NCI-H774 (cell line): ENCODE measurements at places on chromosomes 7 and 10.

DNA sequence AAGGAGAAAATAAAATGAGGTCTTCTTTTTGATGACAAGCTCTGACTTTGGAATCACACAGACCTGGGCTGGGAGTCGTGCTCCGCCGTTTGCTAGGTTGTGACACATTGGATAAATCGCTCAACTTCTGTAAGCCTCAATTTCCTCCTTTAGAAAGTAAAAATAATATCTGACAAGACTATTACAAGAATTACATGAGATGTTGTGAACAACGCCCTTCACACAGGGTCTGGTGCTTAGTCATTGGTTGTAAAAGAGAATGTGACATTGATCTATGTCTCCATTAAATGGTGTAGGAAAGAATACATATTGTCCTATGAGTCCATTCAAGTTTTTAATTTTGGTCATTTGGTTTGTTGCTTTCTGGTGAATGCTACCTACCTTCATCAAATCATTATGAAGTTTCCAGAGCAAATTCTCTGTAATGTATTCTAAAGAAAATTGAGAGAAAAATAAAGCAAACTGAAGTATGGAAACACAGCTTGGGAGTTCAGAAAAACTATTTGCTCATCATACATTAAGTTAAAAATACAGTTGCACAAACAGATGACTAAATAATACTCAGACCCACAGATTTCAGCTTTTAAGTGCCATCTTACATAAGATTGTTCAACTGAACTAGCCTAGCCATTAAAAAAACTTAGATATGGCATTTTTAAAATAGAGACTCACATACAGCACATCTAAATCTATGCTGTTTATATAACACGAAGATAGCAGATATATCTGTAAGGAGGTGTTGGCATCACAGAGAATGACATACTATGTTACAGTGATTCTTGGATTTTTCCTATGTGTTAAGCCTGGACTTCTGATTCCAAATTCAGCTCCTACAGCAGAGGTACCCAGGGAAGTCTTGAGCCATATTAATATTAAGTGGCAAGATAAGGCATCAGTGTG lies 12.3 kb upstream of the ADRB1 start:
- DNase-seq = no peak

- no peak for DNase-seq
Measured at GRCh38 chr10:23457632-23458417, 18.9 kb downstream of the OTUD1 start.

GRCh38 chr10:82278401-82279182 lies 403.6 kb downstream of the NRG3 start:
- DNase-seq = no peak

GRCh38 chr7:79563821-79564522 lies 110.5 kb upstream of the MAGI2 start:
- no peak for DNase-seq

DNA sequence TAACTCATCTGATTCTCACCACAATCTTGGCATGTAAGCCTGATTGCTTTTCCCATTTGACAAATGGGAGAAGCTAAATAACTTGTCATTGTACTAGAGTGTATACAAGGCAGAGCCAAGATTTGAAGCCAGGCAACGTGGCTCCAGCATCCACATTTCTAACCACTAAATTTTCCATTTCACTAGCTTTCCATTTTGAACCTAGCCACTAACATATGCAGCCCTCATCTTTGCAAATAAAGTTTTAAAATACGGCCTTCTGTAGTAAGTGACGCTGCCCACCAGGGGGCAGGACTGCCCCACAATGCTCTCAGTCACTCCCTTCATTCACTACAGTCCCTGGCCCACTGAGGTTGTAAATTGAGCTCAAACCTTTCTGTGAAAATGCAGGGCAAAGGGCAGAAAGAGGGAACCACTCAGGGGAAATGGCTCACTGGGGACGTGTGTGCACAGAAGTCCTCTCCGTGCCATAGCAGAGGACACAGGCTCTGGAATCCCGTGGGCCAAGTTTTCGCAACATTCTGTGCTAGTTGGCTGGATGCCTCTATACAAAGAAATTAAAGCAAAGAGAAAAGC lies 315.7 kb downstream of the TNS3 start:
- DNase-seq = peak; percentile 40

DNA sequence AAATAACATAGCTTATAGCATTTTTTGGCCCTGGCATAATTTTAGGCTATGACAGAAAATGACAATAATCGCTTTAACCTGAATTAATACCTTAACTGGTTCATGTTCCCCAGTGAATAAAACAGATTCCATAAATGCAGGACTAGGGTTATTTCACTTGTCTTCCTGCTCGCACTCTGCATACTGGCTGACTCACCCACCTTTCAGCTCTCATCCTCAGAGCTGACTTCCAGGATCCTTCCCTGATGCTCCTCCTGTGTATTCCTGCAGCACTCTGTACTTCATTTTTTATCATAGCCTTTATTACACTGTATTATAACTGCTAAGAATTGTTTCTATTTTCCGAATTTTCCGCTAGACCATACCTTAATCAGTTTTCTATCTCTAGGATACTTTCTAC lies 123.7 kb downstream of the AVL9 start:
- DNase-seq = no peak
